Activated CD4-positive, alpha-beta T cell treated with anti-CD3 and anti-CD28 coated beads, Interleukin-2, amount 10 ng/mL, durations not matched to agents 7 days and 5 days (primary cell): ENCODE measurements at places on chromosomes 11 and 22.

GRCh38 chr11:61498767-61499341, 9.7 kb upstream of the LRRC10B start:
- no peak for DNase-seq

DNA sequence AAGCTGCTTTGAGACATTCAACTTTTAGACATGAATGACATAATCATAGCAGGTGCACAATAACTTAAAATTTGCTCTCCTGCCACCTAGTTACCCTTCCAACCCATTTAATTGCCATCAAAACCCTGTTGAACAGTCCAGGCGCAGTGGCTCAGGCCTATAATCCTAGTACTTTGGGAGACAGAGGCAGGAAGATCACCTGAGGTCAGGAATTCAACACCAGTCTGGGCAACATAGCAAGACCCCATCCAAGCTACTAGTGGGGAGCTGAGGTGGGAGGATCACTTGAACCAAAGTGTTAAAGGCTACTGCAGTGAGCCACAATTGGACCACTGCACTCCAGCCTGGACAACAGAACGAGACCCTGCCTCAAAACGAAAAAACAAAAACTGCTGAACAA, 4.0 kb upstream of the PHF21A start:
- DNase-seq = no peak

- no peak for DNase-seq
Observed at GRCh38 chr22:46402505-46402904, 67.0 kb downstream of the TRMU start.

GRCh38 chr22:42258126-42258525, 12.3 kb downstream of the TCF20 start:
- DNase-seq = no peak

- DNase-seq = no peak
Observed at GRCh38 chr11:70498976-70499801, 100.9 kb downstream of the CTTN start.

DNA sequence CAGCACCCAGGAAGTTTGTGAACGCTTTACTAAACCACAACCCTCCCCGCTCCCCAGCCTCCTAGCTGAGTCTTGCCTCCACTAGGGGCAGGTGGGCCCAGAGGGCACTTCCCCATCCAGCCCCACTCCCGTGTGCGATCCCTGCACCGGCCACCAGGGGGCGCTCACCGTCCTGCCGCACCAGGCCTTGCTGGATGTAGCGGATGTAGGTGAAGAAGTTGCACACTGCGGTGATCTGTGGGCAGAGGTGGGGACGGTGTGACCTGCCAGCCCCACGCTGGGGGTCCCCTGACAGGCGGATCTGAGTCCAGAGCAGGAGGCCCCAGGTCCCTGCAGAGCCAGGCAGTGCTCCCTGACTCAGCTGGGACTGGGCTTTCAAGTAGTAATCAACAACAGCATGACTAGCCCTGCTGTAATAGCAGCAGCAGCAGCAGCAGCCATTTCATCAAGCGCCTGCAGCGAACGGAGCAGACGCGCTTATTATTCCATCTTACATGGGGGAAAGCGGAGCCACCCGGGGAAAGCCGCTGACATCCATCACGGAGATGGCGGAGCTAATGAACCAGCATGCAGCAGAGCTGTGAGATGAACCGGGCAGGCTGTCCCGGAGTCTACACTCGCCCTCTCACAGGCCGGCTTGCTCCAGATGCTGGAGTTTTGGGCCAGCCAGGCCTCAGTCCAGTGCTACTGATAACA, 7.9 kb upstream of the FADS3 start:
- DNase-seq = peak; percentile 92

DNA sequence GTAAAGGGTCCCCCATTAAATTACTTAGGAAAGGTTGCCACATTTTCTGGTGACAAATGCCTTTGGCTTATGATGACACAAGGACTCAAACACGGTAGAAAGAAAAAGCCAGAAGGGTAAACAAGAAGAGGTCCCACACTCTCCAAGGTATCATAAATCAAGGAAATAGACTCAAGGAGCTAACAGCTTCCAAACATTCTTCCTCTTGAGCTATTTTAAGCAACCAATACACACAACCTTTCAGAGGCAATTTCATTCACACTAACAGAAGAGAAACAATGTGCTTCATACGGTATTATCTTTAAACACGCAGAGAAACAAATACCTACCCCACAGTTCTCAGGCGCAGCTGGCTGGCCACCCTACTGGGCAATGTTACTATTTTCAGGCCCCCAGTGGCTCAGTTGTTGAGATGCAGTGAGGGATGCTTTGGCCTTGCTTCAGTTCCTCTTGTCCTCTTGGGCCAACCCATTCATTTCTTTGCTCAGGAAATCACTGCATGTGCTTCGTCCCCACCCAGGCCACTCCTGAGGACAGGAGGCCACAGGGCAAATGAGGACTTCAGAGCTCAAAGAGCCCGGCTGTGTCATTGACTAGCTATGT, 15.8 kb downstream of the ABTB2 start:
- DNase-seq = no peak
